ENCODE measurements at places on chromosomes 13 and 19.
A peak's percentile ranks its signal among the peaks of the same experiment; 100 is the strongest.

DNA sequence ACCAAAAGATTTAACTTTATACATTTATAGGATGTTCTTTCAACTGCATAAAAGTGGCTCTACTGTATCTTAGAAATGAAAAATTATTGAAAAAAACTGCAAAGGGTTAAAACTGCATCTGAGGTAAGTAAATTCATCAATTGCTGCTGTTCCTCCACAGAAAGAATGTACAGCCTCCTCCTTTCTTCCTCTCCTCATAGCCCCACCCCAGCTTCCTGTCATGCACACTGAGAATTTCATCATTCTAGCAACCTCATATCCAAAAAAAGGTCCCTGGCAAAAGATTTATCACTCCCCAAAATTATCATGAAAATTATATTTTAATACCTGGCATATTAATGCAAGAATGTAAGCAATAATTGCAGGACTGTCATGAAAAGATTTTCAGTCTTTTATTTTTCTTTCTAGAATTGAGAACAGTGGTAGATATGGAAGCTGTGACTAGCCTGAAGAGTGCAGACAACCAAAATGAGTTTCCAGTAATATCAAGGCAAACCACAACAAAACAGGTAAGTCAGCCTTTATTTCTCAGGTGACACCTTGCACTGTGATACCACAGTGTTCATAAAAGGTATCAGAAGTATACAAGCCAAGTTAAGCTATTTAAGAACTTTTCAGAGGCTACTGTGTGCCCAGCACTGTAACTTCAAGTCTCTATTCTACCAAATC lies 110.8 kb downstream of the SUCLA2 start:
- no peaks in the 10 kb centered on the region for H3K36me3 ChIP-seq
- H3K27me3 ChIP-seq = no peaks in the 10 kb centered on the region
- H3K4me1 ChIP-seq = no peaks in the 10 kb centered on the region
- no peak overlapping the region for H3K27ac ChIP-seq

GRCh38 chr13:51502153-51502651 lies 49.4 kb upstream of the INTS6 start:
- no peaks in the 10 kb centered on the region for H3K36me3 ChIP-seq
- no peaks in the 10 kb centered on the region for H3K4me1 ChIP-seq
- H3K4me3 ChIP-seq = no peak overlapping the region
- no peaks in the 10 kb centered on the region for H3K27me3 ChIP-seq

- H3K27ac ChIP-seq = no peak within 1 kb of the TSS
- DNase-seq = no peak
- H3K4me1 ChIP-seq = peaks cover 22% of the 10 kb centered on the region
Observed at GRCh38 chr19:6887316-6887715, at the start of gene ADGRE1. TSS of gene ADGRE1 (plus strand) at chr19:6887579. CDS start at chr19:6887609, 30 bp downstream.

DNA sequence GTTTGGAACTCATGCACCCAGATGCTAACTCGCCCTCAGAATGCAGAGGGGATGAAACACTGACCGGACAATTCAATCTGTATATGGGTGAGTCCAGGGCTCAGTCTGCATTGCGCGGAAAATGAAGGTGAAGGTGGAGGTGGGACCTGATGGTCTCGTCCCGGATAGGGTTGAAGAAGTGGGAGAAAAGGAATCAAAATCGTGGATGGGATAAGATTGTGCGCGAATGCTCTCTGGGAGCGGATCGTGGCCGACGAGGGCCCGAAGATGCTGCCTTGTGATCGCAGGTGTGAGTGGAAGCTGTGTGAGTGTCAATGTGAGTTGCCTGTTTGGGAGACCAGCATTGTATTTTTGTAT lies 594 bp upstream of the ZNF850 start:
- DNase-seq = no peak
- no peaks in the 10 kb centered on the region for H3K27me3 ChIP-seq
- peaks cover 10% of the 10 kb centered on the region for H3K4me1 ChIP-seq
- H3K36me3 ChIP-seq = no peaks in the 10 kb centered on the region
- peak overlapping the region; percentile 78 for H3K27ac ChIP-seq

GRCh38 chr13:114126789-114127472 lies 5.5 kb downstream of the RASA3 start:
- no peaks in the 10 kb centered on the region for H3K27me3 ChIP-seq
- peaks cover 31% of the 10 kb centered on the region for H3K36me3 ChIP-seq
- H3K4me1 ChIP-seq = peaks cover 84% of the 10 kb centered on the region
- no peak for DNase-seq

GRCh38 chr13:109704771-109705635 lies 81.4 kb downstream of the IRS2 start:
- no peak overlapping the region for H3K27ac ChIP-seq
- H3K4me1 ChIP-seq = peaks cover 3% of the 10 kb centered on the region
- no peaks in the 10 kb centered on the region for H3K27me3 ChIP-seq
- DNase-seq = no peak
- H3K4me3 ChIP-seq = no peak overlapping the region
- no peaks in the 10 kb centered on the region for H3K36me3 ChIP-seq

DNA sequence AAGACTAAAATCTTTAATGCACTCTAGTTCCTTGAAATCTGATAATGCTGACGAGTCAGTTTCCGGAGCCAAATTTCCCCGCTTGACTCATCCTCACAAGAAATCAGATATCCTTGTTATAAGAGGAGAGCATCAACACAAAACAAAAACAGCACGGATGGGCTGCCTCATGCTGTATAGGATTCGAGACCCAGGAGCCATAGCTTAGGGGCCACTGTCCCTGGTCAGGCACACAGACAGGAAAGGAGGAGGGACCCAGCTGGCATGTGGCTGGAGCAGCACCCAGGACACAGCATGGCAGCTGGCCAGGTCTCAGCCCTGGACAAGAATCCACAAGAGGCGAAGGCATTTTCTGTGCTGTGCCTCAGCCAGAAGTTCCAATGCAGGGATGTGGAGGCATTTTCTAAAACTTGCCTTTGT lies 110.2 kb upstream of the SPATA13 start:
- no peak overlapping the region for H3K27ac ChIP-seq
- no peak for DNase-seq
- no peaks in the 10 kb centered on the region for H3K4me1 ChIP-seq
- no peaks in the 10 kb centered on the region for H3K36me3 ChIP-seq

DNA sequence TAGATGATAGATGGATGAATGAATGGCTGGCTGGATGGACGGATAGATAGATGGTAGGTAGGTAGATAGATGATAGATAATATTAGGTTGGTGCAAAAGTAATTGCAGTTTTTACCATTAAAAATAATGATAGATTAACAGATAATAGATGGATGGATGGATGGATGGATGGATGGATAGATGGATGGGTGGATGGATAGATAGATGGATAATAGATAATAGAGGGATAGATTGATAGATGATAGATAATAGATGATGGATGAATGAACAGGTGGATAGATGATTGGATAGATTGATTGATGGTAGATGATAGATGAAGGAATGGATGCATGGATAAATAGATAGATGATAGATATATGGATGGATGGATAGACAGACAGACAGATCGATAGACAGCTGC lies 87.9 kb upstream of the RAP2A start:
- H3K36me3 ChIP-seq = peaks cover 45% of the 10 kb centered on the region
- H3K27ac ChIP-seq = no peak overlapping the region

DNA sequence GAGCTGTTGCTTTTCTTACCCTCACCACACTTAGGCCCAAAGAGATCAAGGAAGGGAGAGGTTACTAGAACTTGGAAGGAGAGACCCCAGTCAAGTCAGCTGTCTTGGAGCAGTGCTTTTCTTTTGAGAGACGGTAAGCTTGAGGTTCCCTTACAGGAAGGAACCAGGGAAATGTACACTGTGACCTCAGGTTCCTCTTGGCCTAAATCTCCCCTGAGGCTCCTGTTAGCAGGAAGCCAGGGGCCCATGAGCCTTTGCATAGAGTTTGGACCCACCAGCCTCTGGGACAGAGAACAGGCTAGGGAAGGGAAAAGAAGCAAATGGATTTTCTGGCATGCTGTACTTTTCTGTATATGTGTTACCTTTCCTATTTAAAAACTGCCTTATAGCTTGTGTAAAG lies 5.9 kb upstream of the GPR18 start:
- H3K36me3 ChIP-seq = peaks cover 3% of the 10 kb centered on the region
- peaks cover 34% of the 10 kb centered on the region for H3K4me1 ChIP-seq
- peak overlapping the region; percentile 44 for H3K27ac ChIP-seq
- DNase-seq = no peak
- no peaks in the 10 kb centered on the region for H3K27me3 ChIP-seq
- H3K4me3 ChIP-seq = no peak overlapping the region

- H3K4me1 ChIP-seq = peaks cover 11% of the 10 kb centered on the region
- no peaks in the 10 kb centered on the region for H3K27me3 ChIP-seq
- no peak overlapping the region for H3K27ac ChIP-seq
Observed at GRCh38 chr19:14479975-14480699, 5.0 kb upstream of the PTGER1 start.

DNA sequence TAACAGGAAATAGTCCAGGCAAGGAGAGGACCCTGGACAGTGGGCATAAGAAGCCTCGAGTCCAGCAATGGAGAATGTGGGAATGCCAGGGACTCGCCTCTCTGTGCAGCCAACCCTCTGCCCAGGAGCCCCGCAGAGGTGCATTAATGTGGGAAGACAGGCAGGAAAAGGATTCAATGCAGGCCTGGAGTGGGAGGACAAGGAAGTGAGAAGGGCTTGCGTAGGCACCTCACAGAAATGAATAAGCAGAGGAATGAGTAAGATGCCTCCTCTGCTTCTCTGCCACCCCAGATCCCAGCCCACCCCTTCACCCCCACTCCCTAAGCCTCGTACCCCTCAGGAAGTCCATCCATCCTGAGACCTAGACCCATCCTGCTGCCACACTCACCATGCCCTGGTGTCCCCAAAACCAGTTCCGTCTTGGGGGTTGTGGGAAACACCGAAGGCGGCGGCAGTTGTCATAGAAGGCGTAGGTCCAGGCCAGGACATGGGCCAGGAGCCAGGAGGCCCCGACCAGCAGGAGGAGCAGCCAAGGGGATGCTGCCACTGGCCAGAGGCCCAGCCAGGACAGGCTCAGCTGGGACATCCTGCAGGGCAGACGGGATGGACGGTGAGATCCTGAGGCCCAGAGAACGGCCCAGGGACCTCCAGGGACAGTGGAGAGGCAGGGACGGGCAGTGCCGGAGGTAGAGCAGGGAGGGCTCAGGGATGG lies 692 bp downstream of the CYP4F2 start:
- no peak for DNase-seq
- no peak overlapping the region for H3K4me3 ChIP-seq
- no peaks in the 10 kb centered on the region for H3K4me1 ChIP-seq

- no peaks in the 10 kb centered on the region for H3K27me3 ChIP-seq
- H3K4me3 ChIP-seq = peak overlapping the region; percentile 39
- DNase-seq = no peak
- peaks cover 22% of the 10 kb centered on the region for H3K4me1 ChIP-seq
- no peaks in the 10 kb centered on the region for H3K36me3 ChIP-seq
- H3K27ac ChIP-seq = no peak overlapping the region
Observed at GRCh38 chr19:35612224-35612558, 344 bp upstream of the HAUS5 start.

- peak overlapping the region; percentile 39 for H3K4me3 ChIP-seq
- H3K36me3 ChIP-seq = no peaks in the 10 kb centered on the region
- no peaks in the 10 kb centered on the region for H3K27me3 ChIP-seq
- H3K27ac ChIP-seq = no peak overlapping the region
Observed at GRCh38 chr13:40026741-40027140, 371.3 kb downstream of the COG6 start.

DNA sequence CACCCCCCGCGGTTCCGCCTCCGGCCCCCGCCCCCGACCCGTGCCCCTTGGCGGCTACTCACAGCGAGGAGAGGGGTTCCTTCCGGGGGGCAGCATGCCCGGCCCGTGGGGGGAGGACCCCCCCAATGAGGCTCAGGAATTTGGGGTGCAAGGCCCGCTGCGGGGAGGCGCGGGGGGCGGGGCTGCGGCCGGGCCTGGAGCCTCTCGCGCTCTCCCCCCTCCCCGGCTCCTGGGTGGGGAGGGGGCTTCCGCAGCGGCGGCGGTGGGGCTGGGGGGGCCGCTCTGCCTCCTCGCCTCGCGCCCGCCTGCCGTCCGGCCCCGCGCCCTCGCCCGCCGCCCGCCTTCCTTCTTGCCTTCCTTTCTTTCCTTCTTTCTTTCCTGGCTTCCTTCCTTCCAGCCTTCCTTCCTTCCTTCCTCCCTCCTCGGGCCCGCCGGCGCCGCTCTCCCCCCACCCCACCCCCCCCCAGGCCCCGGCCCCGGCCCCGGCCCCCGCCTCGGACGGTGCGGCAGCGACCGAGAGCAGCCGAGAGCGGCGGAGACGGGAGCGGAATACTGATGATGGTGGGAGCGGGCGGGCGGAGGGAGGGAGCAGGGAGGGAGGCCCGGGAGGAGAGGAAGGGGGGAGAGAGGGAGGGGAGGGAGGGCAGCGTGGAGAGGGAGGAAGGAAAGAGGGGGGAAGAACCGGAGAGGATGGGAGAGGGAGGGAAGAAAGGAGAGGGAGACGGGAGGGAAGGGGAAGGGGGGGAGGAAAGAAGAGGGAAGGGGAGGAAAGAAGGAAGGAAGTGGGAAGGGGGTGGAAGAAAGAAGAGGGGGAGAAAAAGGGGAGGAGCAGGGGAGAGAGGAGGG lies at the start of gene LRRC4B:
LRRC4B (minus strand) TSS at position 554 of the 846 bp plus-strand sequence. CDS start 19,597 bp downstream, outside the sequence.
- H3K4me1 ChIP-seq = peaks cover 20% of the 10 kb centered on the region
- peaks cover 24% of the 10 kb centered on the region for H3K27me3 ChIP-seq
- DNase-seq = no peak
- no peak within 1 kb of the TSS for H3K4me3 ChIP-seq
- no peaks in the 10 kb centered on the region for H3K36me3 ChIP-seq
- H3K27ac ChIP-seq = no peak within 1 kb of the TSS

DNA sequence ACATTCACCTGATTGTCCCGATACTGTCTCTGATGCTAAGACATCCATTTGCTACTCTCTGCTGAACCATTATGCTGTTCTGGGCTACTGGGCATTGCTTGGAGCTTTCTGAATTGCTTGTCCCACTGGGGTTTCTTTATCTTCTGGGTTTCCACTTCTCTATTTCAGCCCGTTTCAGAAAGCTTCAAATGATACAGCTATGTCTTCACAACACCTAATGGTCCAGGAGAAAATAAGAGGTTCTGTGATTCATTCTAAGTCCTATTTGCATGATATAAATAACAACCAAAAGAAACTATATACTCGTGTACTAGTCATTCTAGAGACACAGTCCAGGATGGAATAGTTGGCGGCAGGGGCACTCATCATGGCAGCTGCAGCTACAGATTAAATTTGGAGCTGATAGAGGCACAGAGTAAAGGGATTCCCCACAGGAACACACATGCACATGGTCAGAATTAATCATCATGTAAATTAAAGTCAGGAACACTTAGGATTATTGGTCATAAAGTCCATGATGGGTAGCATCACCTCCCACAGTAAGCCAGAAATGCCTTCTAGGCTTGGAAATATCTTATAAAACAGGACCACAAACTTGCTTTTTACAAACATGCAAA lies 33.3 kb upstream of the SCEL start:
- no peak overlapping the region for H3K4me3 ChIP-seq
- H3K36me3 ChIP-seq = no peaks in the 10 kb centered on the region
- no peaks in the 10 kb centered on the region for H3K27me3 ChIP-seq
- H3K27ac ChIP-seq = no peak overlapping the region
- H3K4me1 ChIP-seq = no peaks in the 10 kb centered on the region

- DNase-seq = no peak
- no peak overlapping the region for H3K4me3 ChIP-seq
- H3K27ac ChIP-seq = no peak overlapping the region
- H3K4me1 ChIP-seq = peaks cover 2% of the 10 kb centered on the region
Observed at GRCh38 chr13:113902986-113903775, 39.3 kb upstream of the GAS6 start.

DNA sequence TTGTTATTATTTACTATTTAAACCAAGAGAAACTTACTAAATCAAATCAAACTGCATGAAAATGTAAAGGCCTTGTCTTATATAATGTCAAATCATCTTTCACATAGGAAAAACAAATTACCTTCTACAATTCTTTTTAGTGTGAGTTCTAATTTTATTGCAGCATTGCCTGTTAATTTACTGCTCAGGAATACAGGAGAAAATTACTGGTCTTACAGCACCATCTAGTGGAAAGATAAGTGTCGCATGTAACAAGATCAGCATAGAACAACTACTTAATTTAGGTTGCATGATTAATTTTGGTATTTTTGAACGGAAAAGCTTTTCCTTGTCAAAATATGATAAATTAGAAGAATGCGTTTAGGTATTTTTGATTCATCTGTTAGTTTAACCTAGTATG lies 502.7 kb downstream of the UQCRFS1 start:
- DNase-seq = no peak
- H3K4me1 ChIP-seq = no peaks in the 10 kb centered on the region
- H3K27me3 ChIP-seq = no peaks in the 10 kb centered on the region
- H3K36me3 ChIP-seq = no peaks in the 10 kb centered on the region
